ENCODE measurements at places on chromosomes 4 and X.

DNA sequence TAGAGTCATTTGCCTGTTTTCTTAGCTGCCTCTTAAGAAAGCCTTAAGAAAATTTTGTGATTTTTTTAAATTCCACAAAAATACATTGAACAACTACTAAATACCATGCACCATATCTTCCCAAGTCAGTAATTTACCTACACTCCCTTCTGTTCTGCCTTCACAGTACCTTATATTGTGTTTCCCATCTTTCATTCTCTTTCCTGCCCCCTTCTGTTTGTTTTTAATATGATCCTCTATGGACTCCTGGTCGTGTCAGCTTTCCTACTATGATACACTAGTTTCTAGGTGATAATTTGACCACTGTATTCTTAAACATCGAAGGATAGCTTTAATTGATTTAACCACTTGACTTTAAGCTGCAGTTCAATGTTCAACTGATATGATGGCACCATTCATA is 297.7 kb upstream of the HAND2 start:
- DNase-seq, result no peak

- DNase-seq, result peak; percentile 9
Observed at GRCh38 chr4:64158648-64159326, 250.5 kb downstream of the TECRL start.

- no peak for DNase-seq
Observed at GRCh38 chr4:99402765-99403164, 32.4 kb downstream of the ADH7 start.

- no peak for DNase-seq
Observed at GRCh38 chr4:31351695-31352094, 631.5 kb downstream of the PCDH7 start.

- DNase-seq, result no peak
Observed at GRCh38 chr4:38516190-38516589, 147.8 kb upstream of the KLF3 start.

DNA sequence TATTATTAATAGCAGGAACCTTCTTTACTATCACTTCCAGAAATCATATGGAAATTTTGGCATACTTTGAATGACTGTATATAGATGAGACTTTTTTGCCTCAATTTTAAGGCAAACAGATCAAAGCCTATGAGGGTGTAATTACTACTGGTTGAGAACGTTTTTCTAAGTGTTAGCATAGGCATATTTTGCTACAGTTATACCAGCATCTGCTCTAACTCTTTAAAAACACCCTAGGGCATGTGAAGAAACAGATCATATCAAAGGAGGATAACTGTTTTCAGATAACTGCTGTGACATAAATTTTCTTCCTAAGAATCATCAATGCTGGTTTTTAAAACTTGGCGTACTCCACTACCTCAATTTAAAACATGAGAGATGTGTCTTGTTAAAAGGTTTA is 1155.3 kb downstream of the FSTL5 start:
- DNase-seq, result no peak

DNA sequence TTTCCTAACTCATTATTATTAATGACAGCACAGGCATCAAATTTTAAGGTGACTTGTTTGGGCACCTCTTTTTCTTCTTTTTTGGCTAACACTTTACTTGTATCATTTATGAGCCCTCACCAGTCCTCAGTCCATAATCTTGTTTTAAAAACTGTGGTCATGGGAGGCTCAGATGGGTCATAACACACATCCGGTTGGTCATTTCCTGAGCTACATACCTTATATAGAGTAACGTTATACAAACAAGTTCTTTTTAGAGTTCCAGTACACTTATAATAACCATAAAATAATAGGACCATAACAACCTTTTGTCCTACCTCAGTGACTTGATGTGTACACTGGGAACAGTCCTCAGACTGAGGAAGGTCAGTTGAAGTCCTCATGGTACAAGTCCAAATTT is 21.1 kb upstream of the PLS3 start:
- DNase-seq, result no peak

DNA sequence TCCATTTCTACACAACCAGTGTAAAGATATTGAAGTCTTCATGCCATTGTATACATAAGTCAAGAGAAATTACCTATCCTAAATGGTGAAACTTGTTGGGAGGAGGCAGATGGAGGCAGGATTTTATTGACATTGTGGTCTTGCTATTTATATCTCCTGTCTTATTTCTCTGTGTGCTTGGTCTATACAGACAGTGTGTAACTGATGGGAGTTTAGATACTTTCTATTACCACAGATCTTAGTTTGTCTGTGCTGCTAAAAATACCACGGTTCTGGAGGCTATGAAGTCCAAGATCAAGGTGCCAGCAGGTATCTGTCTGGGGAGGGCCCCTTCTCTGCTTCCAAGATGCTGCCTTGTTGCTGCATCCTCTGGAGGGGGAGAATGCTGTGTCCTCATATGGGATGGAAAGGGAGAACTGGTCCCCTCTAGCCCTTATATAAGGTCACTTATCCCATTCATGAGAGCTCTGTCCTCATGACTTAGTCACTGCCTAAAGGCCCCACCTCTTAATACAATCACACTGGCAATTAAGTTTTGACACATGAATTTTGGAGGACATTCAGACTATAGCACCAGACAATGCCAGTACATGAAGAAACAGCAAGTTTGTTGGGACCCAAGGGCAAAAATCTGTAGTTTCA is 62.4 kb downstream of the SYNPO2 start:
- DNase-seq, result no peak

DNA sequence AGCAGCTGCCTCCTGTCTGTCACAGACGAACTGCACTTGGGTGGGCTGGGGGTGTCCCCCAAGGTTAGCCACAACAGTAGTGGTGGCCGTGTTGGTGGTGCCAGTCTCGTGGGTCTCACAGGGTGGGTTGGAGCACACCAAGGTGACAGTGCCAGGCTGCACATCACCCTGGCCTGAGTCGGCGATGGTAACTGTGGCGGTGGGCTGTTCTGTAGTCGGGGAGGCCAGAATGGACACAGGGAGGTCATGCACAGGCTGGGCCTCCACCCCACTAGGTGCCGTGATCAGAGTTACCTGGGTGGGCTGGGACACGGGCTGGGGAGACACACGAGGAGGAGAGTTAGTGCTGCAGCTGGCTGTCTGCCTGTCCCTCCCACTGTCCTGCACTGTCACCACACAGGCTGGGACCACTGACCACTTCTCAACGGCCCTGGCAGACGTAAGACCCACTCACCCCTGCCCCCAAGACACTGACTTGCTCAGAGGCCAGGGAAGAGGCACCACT is 10.8 kb upstream of the RENBP start:
- no peak for DNase-seq

GRCh38 chr4:155526452-155527169 is 140.0 kb upstream of the GUCY1A1 start:
- DNase-seq, result no peak

DNA sequence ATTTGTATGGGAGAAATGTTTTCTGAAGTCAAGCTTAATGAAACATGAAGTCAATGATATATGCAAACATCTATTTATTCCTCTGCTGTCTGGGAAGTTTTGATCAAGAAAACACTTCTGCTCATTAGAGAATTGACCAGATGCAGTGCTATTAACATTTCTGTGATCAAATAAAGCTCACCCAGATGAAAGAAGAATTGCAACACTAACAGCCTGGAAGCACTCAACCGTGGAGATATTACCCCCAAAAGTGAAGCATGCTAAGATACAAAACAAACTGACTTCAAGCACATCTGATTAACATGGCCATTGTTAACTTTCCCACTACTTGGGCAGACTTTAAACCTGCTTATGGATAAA is 73.7 kb upstream of the GUCY1A1 start:
- DNase-seq, result no peak

- DNase-seq, result no peak
Observed at GRCh38 chrX:3548765-3549391, 164.6 kb downstream of the PRKX start.

Measured in naive B cell (primary cell).